ENCODE measurements at places on chromosomes 2 and 18.

DNA sequence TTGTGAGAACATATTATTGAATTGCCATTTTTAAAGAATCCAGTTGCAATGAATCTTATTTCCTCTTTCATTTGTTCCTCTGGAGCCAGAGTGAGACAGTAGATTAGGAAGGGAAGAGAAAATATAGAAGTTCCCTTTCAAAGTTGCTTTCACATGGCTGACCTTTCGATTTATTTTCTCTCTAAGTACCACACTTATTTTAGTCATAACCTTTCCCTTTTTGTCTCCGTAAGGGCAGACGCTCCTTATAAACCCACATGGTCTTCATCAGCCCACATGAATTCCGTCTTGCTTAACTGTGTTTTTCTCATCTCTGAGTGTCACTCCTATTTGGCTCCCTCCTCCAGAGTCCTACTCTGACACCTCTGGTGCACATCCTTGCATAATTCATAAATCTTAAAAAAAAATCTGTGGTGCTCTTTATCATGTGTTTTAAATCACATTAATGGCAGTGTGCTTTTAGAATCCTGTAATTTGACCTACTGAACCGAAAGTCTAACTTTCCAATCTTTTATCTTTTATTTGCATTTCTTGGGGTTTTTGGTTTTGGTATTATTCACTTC is 38.5 kb upstream of the ZNF396 start:
- DNase-seq = no peak

DNA sequence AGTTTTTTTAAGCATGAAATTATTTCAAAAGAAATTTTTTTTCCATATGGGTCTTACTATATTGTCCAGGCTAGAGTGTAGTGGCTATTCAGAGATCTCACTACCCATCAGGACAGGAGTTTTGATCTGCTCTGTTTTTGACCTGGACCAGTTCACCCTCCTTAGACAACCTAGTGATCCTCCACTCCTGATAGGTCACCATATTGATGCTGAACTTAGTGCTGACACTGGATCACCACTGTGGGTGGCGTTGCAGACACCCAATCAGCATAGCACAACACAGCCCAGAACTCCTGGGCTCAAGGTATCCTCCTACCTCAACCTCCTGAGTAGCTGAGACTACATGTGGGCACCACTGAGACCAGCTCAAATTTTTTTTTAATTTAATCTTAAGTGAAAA is 8.2 kb downstream of the OLA1 start:
- no peak for DNase-seq

DNA sequence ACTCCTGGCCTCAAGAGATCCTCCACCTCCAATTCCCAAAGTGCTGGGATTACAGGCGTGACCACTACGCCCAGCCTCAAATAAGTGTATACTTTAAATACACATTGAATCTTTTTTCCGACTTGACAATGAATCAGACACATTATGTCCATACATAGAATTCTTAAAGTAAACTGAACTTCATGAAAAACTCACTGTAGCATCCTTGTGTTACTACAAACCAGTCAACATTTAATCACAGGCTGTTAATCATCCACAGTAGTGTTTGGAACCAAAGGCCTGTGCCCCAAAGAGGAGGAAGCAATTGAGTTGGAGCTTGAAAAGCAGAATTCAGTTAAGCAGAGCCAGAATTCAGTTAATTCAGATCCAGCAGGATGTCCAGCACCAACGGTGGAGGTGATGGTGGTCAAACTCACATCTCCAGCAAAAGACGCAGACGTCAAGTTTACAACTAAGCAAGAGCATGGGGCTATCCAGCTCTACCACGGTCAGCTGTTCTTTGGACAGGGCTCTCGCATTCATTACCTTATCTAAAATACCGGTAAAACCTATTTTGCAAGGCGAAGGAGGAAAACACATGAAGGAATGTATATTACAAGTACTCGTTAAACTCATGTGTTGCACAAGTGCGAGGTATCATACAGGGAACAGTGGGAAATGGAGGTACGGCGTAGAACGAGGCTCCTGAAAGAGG is 1.2 kb downstream of the SLC39A6 start:
- no peak for DNase-seq

DNA sequence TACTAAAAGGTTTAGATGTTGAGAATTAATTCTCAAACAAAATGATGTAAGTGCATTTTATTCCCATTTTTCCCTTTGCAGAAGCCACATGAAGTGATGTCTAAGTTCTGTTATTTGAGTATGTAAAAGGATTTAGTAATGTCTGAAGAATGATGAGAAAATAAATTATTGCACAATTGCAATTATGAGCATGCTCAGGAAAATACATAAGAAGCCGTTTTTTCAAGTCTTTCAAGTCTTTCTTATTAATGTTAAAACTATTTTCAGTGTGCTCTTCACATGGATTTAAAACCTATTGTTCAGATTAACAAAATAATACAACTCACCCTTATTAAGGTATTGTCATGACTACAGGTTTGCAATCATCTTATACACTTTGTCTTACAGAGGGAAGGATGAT is 331.4 kb upstream of the NETO1 start:
- DNase-seq = no peak

- no peak for DNase-seq
Measured at GRCh38 chr2:230209422-230210051, 10.2 kb downstream of the SP110 start.

DNA sequence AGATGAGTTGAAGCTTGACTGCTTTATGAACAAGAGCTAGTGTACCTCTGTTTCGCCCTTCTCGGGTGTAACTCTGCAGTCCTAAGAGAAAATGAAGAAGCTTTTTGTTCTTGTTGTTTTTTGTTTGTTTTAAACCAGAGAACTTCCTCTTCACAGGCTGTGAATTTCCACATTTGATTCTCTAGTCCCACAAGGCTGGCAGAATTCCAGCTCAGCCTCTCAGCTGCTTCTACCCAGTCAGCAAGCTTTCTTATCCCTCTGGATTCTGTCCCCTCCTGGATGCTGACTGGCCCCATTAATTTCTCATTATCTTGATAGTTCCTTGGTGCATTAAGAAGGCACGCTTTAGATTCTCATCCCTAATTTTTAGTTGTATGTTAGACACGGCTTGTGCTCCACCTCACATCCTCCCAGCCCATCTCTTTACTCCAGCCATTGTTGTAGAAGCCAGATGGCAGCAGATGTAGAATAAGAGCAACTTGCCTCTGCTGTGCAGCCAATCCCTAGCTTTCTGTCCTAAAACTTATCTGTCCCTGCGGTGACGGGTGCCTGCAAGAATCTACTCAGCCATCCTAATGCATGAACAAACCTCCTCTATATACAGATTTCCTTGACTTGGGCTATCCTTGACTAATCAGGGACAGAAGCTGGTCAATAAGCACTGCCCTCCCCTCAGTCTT is 12.3 kb upstream of the RESP18 start:
- DNase-seq = no peak

GRCh38 chr2:138321458-138321857 is 180.1 kb upstream of the SPOPL start:
- no peak for DNase-seq

GRCh38 chr18:74454279-74454751 is 2.8 kb downstream of the DIPK1C start:
- no peak for DNase-seq

DNA sequence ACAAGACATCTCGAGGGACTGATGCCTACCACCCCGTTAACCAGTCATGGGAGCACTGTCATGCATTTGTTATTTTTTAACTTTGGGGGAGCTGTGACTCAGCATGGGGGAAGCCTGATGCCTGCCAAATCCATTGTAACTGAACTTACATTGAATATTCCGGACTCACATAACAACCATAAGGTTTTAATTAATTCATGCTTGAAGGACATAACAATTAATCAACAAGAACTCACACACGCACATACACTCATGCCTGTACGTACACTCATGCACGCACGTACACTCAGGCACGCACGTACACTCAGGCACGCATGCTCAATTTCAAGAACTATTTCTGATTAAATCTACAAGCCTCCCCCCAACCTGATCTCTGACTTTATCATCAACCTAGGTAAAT is 1639.1 kb downstream of the SUCLG1 start:
- no peak for DNase-seq

DNA sequence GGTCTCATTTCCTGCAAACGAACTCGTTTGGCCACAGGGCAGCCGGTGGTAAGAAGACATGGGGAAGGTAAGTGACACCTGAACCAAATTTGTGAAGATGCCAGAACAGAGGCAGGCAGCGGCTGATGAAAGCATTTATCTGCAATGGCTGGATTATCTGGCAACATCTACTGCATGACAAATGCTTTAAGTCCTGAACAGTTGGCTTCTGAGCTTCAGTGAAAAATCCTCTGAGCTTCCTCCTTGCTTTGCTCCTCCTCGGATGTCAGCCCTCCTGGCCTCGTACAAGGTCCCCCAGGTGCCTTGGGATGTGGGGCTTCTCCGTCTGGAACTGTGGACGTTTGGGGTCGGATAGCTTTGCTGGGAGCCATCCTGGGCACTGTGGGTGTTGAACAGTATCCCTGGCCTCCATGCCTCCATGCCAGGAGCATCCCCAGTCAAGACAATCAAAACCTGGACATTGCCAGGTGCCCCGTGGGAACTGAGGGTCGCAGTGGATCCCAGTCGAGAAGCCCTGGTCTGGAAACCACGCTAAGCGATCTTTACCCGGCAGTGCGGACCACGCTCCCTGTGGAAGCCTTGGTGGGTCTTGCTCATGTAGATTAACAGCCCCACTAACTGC is 49.3 kb downstream of the KCNG2 start:
- no peak for DNase-seq
